ENCODE measurements at places on chromosomes 3 and 15. TPM values are rescaled to one million over a fixed set of nuclear protein-coding genes. Genes with fewer than 3 reads are reported as not detected.

C3orf85 gene
- total RNA-seq: 0.55 TPM

CSPG5 gene
- not detected for total RNA-seq

GNB4 gene
- 81.3 TPM for total RNA-seq

GRCh38 chr3:17398959-17399551 lies 343.4 kb downstream of the TBC1D5 start:
- DNase-seq: no peak

DNA sequence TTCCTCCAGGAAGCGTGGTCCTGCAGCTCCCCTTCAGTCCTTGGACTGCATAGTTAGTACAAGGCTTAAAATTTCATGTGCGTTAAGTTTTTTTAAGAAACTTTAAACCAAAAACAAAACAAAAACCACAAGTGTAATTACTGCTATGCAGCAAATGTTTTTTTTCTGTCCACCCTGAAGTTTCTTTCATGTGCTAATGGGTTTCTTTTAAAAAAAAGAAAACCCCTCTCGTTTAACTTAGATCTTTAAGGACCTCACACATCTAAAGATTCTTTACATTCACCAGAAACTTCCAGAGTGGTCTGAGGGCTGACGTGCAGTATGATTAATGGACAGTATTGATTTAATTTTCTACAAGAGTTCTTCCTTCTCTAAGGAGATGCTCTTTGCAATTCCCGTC lies 72.0 kb upstream of the PYGO1 start:
- DNase-seq: no peak
